Stimulated activated naive B cell treated with anti-CD40 and anti-IgM and Interleukin-4, amounts not matched to agents 10 μg/mL and 1 μg/mL and 100 μg/mL, for 72 hours (primary cell): ENCODE measurements at places on chromosomes 2 and 18.

DNA sequence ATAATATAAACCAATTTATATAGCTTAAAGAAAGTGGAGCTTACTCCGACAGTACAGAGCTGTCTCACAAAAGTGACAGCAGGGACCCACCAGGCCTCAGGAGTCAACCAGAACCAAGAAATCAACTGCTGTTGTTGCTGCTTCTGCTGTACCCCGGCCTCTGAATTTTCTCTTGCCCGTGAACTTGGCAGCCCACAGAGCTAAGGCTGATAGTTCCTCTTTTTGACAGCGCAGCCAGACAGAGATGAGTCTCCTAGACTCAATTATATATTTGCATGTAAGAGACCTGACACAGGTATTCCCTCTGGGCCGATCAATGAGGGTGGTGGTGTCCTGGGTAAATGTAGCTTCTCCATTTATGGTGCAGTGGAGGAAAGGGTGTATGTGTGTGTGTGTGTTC lies 109.4 kb downstream of the KCTD1 start:
- DNase-seq = peak; percentile 35

- DNase-seq = no peak
Observed at GRCh38 chr2:69345434-69345833, 41.6 kb downstream of the GFPT1 start.

DNA sequence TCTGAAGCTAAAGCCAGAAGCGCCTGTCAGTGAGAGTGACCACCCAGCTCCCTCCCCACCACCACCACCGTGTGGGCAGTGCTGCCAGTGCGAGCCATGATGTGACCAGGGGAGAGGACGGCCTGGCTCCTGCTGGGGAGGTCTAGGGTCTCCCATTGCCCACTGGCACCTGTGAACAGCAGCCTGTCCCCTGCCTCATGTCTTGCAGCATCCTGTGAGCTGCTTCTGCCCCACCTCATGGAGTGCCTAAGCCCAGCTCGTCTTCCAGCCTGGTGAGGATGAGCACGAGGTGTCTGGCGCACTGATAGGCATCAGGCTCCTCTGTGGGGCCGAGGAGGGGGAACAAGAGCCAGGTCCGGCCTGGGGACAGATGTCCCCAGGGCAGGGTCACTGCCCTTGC lies 61.4 kb downstream of the FAM168B start:
- no peak for DNase-seq

- no peak for DNase-seq
Observed at GRCh38 chr2:12210016-12210933, 463.8 kb downstream of the LPIN1 start.

GRCh38 chr2:203804764-203805485 lies 62.6 kb upstream of the CTLA4 start:
- no peak for DNase-seq

DNA sequence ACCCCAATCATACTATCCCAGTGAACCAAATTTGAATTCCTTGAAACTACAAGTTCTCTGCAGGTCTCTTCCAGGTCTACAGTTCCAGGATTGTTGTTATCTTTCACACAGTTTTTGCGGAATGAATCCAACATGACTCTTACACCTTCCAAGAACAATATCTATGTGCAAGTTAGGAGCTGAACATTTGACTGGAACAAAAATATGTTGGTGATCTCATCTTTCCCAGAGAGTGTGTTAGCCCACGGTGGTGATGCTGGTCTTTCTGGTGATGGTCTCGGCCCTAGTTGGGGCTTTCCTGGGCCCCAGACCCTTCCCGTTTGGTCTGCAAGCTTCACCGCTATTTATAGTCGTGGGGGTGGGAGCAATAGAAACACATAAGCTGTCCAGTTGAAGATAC lies 173.7 kb downstream of the TPGS2 start:
- no peak for DNase-seq

- no peak for DNase-seq
Observed at GRCh38 chr18:34697891-34698290, 12.2 kb upstream of the DTNA start.

DNA sequence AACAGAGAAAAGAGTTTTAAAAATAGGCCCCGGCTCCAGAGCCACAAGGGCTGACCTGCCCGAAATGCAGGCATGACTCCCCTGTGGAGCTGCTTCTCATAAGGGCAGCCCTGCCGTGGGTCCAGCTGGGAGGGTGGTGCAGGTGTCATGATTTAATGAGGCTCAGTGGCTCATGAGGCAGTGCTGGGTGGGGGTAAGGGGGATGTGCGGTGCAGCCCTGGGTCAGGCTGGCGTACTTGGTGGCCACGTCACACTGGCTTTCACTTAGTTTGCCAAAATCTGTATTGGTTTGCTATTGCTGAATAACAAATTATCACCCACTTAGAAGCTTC lies 33.6 kb downstream of the HJURP start:
- no peak for DNase-seq
